ENCODE measurements at places on chromosomes 12 and 14. TPM values are rescaled to one million over a fixed set of nuclear protein-coding genes. Genes with fewer than 3 reads are reported as not detected.

DNA sequence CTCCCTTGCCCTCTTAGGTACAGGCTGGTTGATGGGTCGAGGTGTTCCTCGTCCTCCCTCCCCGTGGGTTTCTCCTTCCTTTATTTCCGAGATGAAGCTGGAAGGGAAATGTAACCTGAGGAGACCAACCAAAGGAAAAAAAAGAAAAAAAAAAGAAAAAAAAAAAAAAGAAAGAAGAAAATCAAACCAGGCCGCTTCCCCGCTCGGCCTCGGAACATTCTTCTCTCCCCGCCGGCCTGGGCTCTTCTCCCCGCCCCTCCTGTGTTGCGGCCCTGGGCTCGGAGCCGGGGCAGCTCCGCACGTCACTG is 1.6 kb upstream of the NFATC4 start:
- DNase-seq: no peak

DNA sequence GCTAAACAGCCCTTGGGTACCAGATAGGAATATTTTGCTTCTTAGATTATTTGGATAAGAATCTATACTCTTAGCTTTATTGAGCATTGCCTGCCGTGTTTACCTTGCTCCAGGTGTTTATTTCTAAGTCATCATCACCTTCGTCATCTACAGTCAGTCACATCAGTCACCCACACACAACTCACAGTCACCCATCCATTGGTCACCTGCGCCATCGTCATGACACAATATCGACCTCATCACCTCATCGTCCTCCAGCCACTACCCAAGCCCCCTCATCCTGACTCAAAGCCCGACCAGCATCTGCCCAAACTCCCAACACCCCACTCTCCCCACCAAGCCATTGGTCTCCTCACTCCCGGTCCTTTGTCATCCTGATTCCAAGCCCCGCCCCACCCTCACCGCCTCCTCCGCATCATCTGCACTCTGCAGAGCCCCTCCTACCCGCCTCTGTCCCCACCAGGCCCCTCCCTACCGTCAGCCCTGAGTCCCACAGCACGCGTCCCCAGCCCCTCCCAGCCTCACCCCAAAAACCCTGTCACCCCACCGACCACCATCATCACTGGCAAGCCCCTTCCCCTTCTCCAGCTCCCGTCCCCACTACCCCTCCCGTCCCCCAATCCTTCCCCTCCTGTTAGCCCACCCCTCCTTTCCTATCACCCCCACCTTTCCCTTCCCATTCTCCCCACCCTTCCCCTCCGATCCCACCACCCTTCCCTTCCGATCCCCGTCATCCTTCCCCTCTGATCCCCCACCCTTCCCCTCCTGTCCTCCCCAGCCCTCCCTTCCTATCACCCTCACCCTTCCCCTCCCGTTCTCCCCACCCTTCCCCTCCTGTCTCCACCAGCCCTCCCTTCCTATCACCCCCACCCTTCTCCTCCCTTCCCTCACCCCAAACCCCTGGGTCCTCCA is 9.8 kb downstream of the DLK1 start:
- peak; percentile 67 for DNase-seq

DNA sequence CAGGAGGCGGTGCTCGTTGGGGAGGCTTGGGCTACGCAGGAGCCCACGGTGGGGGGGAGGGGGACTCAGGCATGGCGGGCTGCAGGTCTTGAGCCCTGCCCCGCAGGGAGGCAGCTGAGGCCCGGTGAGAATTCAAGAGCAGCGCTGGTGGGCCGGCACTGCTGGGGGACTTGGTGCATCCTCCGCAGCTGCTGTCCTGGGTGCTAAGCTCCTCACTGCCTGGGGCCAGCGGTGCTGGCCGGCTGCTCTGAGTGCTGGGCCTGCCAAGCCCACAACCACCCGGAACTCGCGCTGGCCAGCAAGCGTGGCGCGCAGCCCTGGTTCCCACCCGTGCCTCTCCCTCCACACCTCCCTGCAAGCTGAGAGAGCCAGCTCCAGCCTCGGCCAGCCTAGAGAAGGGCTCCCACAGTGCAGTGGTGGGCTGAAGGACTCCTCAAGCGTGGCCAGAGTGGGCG is 3.2 kb downstream of the METTL25 start:
- DNase-seq: no peak

The LRRC10 gene
- not detected for total RNA-seq

- DNase-seq: peak; percentile 71
Observed at GRCh38 chr14:73794146-73794545, 57.5 kb upstream of the PTGR2 start.

DNA sequence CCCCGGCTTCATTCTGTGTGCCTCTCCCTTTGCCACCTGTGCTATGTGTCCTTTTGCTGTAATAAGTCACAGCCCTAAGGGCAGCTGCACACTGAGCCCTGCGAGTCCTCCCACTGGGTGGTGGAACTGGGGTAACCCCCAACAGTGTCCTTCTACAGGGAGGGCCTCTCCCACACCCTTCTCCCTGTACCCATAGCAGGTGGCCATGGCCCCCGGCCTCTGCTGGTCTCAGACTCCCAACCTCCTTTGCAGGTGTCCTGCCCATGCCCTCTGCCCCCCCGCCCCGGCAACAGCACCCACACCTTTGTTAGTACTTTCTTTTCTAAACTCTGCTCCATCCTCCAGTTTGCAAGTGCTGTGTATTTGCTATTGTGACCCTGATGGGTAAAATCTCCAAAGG is 171.8 kb downstream of the PIWIL1 start:
- no peak for DNase-seq

GRCh38 chr12:130419116-130419515 is 81.4 kb downstream of the PIWIL1 start:
- DNase-seq: no peak

- DNase-seq: no peak
Observed at GRCh38 chr14:81523016-81523415, 10.6 kb downstream of the SEL1L start.

Measured in muscle of leg (tissue), 16 donors.